Right atrium auricular region (tissue), 2 donors: ENCODE measurements at places on chromosomes 1 and 21.

- DNase-seq, result no peak
Observed at GRCh38 chr1:11062965-11063401, 3.2 kb upstream of the SRM start.

- DNase-seq, result no peak
Observed at GRCh38 chr1:29936031-29936544, 699.8 kb downstream of the PTPRU start.

- DNase-seq, result no peak
Observed at GRCh38 chr1:235878082-235878811, 11.5 kb upstream of the LYST start.

DNA sequence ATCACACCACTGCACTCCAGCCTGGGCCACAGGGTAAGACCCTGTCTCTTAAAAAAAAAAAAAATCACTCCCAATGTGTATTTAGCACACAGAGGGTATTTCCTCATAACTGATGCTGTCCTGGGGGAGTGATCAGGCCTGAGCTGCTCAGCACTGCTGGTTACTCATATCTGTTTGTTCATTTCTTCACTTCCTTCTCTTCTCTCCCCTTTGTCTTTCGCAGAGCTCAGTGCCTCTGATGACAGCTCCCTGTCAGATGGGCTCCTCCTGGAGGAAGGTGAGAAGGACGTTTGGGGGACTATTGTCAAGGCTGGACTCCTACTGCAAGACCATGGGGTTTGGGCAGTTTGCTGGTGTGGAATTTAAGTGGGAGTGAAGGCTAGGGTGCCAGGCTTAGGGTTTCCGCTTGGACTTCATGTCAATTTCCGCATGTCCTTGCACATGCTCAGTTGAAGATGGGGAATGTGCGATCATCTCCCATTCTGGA is 13.0 kb downstream of the INAVA start:
- DNase-seq, result no peak

DNA sequence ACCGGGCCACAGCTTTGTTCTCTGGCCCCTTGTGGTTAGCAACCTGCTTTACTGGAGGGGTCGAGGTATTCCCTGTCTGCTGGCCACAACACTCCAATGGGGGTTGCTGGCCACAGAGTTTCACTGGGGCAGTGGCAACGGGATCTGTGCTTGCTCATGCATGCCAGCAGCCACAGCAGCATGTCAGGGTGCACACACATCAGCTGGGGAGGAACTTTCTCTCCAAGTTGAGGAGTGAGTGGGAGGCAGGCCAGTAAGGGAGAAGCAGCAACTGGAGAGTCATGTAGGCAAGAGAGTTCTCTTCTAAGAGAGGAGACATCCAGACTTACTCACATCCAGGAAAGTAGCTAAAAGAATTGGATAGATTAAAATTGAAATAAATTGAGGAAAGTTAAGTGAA is 38.0 kb downstream of the SAMD13 start:
- DNase-seq, result no peak

DNA sequence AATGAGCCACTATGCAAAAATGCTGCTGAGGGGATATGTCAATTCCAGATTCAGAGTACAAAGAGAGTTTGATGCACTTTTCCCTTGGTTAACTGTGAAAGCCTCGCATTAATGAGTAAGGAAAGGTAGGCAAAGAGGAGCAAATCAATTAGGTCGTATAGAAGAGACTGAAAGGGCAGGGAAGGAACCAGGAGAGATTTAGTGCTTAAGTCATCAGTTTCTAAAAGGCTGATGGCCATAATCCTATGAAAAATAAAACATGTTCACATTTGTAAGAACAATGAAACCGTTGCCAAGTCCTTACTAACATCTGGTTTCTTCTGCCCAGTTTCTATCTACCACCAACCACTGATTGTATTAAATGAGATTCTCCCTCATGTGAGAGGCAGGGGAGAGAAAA is 118.4 kb upstream of the PALMD start:
- DNase-seq, result no peak
